ENCODE measurements at places on chromosomes 5 and 9. TPM values are rescaled to one million over a fixed set of nuclear protein-coding genes. Genes with fewer than 3 reads are reported as not detected.

The LCN15 gene
- 0.69 TPM for polyA plus RNA-seq

The LURAP1L gene
- polyA plus RNA-seq = 11.5 TPM

DNA sequence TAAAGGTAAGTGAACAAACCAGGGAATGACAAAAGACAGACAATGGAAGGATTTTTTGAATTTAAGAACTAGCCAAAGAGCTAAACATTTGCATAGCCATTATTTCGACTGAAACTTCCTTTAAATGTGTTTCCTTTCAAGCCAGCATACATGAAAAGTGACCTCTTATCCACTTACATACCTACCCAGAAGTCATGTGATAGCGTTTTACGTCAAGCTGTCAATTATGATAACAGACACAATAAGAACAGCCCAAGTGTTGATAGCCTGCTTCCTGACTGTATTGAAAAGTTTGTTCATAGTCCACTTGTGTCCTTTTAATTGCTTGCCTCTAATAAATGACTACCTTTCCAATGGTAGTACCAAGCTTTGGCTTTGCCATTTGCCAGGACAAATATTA lies 206.0 kb downstream of the NFIB start:
- DNase-seq = no peak

DNA sequence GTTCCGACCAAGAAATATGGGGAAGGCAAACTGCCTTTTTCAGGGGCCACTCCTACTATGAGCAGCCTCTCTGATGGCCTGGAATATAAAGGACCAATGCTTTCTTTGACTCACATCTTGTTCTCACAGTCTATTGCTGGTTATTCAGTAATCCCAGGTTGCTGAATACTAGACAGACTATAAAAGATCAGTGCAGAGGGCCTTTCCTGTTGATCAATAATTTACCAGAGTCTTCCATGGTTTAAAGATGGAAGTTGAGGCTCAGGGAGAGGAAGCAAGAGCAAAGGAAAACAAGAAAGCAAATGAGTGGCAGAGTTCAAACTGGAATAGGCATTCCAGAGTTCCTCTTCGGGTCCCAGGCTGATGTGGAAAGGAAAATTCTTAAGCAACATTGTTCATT lies 62.9 kb downstream of the FBXO38 start:
- no peak for DNase-seq

DNA sequence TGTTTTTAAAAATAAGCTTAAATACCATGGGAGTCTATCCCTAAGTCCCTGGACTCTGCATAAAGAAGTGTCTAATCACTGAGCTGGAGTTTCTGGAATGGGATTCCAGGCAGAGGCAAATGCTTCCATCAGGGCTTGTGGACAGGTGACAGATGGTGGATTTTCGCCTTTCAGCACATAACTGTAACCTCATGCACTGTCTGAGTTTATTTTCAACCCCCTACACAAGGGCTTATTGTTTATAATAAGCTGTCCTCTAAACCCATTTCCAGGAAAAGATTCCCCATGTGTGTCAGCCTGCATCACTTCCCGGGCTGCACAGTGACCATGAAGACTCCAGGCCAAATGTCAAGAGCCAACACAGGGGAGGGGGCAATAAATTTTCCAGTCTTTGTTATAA lies 264.0 kb downstream of the PIK3R1 start:
- DNase-seq = no peak
